Retinal pigment epithelial cell (primary cell): ENCODE measurements at places on chromosomes 3 and 15.

GRCh38 chr3:17985658-17986347 is 243.4 kb upstream of the TBC1D5 start:
- no peak for DNase-seq

DNA sequence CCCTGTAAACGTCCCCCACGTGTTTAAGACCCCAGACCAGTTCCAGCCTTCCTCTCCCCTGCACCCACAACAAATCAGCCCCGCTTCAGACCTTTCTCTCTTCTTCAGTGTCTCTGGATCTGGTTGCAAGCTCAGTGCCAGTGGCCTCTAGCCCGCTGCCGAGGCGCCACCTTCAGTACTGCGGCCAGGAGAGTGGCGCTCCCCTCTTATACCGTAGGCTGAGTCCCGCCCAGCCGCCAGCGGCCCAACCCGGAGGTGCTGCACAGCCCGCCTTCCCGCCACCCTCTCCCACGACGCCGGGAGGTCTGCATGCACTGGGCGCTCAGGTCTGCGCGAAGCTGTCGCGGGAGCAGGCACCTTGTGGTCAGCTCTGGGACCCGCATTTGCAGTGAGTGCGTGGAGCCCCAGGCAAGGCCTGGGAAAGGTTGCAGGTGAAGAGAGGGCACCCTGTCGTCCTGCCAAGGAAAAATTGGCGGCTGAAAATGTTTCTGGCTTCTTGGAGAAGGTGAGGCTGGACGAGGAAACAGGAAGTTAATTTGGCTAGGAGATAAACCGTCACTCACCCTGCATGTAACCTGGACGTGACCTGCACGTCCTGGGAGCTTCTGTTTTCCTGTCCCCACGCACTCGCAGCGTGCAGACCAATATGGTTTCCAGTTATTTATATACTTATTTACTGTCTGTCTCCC is at the start of gene C2CD4B:
Gene C2CD4B, minus strand, starts transcription at position 182 of the 689 bp plus-strand sequence. CDS start 301 bp downstream, outside the sequence.
- no peak for DNase-seq

GRCh38 chr15:64008177-64008576 is 38.1 kb downstream of the DAPK2 start:
- no peak for DNase-seq

GRCh38 chr3:11247362-11247761 is 24.8 kb upstream of the ATG7 start:
- no peak for DNase-seq

- no peak for DNase-seq
These were observed 141.9 kb downstream of the PGPEP1L start for GRCh38 chr15:98865397-98866339.

DNA sequence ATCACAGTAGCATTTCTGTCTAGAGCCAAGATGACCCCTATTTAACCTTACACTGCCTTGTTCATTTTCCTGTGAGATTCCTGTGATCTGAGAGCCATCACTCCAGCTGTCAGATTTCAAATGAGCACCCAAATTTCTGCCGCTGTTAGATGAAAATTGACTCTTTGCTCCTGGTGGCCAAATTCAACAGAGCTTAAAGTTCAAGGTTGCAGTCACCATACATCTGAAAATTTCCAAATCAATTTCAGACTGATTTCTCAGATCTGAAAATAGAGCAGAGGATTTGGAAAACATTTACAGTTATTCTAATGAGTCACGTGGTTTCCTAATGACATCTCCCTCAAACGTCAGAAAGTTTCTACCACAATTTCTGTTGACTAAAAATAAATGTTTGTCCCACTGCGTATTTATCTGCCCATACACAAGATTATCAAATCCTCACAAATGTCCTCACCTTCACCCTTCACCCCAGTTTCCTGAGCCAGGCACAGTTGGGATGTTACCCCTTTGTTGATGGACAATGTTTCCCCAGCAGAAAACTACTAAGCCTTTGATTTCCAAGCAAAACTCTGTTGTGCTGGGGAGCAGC is 16.4 kb downstream of the HDC start:
- DNase-seq = no peak

- DNase-seq = no peak
These were observed 85.7 kb downstream of the RYR3 start for GRCh38 chr15:33396475-33396874.

DNA sequence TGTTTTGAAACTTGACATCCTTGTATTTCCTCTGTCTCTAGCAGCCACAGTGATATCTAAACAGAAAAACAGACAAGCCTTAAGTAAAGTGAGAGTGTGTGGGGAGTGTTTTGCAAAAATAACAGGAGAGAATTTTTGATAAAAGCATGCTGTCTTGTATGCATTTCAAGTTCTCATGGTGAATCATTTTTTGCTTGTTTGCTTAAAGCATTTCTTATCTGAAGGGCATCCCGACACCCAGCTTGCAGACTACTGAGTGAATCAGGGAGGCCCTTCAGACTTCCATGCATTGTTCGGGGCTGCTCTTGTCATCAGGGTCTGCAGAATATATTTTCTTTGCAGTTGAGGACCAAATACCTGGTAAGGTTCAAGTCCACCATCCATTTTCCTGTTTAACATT is 8.5 kb downstream of the CGNL1 start:
- no peak for DNase-seq

GRCh38 chr3:73558727-73559075 is 66.0 kb downstream of the PDZRN3 start:
- DNase-seq = no peak

GRCh38 chr3:116233711-116234357 is 211.5 kb downstream of the LSAMP start:
- no peak for DNase-seq

DNA sequence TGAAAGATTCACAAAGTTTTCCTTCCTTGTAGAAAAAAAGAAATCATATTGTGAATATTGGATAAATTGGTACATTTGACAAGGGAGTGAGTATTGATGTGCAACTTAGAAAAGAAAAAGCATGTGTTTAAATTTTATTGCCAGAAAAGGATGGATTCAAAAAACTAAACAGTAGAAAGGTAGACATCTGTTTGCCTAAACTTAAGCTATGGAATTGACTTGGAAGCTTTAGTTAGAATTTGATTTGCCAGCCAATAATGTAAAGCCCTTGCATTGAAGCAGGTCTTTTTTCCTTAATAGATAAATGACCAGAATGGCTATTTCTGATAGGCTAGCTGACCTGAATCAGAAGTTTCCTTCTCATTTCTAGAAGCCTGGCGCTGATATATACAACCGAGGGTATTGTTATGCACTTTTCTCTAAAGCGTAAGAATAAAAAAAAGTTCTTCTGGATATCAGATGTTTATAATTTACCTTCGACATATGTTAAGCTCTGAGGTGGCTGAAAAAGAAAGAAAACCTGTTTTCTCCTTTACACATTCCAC is 4.2 kb downstream of the RARB start:
- DNase-seq = no peak

- DNase-seq = no peak
These were observed 264.7 kb upstream of the KCNH8 start for GRCh38 chr3:18883571-18883970.

GRCh38 chr3:88009066-88009465 is 49.7 kb downstream of the CGGBP1 start:
- DNase-seq = no peak

GRCh38 chr3:27360113-27361078 is 8.8 kb downstream of the NEK10 start:
- DNase-seq = no peak

- no peak for DNase-seq
These were observed 340.4 kb upstream of the KCNMB2 start for GRCh38 chr3:178195824-178196223.

DNA sequence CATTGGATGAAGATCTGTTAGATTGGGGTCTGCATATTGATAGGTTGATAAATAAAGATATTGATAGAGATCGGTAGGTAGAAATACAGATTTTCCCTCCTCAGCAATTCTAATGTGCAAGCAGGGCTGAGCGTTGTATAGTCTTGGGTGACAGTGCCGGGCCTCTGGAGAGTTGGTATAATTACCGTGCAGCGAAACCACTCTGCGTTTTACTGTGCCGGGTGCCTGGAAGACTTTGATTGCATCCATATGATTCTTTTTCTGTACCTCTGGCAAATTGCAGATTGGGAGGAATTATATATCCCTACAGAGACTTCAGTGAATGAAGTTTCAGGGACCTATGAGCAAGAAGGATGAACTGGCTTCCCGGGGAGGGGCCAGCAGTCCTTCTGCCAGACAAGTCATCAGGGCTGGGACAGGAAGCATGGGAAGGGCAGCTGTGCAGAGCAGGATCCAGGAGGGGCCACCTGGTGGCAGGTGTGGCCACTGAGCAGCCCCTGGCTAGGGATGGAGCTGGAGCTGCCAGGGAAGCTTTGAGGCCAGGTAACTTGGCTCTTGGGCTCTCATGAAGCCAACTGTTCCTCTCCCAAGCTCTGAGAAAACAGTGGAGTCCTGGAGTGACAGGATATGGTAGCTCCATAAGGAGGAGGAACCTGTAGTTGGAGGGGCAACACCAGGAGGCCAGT is 132.5 kb downstream of the APBA2 start:
- DNase-seq = no peak

DNA sequence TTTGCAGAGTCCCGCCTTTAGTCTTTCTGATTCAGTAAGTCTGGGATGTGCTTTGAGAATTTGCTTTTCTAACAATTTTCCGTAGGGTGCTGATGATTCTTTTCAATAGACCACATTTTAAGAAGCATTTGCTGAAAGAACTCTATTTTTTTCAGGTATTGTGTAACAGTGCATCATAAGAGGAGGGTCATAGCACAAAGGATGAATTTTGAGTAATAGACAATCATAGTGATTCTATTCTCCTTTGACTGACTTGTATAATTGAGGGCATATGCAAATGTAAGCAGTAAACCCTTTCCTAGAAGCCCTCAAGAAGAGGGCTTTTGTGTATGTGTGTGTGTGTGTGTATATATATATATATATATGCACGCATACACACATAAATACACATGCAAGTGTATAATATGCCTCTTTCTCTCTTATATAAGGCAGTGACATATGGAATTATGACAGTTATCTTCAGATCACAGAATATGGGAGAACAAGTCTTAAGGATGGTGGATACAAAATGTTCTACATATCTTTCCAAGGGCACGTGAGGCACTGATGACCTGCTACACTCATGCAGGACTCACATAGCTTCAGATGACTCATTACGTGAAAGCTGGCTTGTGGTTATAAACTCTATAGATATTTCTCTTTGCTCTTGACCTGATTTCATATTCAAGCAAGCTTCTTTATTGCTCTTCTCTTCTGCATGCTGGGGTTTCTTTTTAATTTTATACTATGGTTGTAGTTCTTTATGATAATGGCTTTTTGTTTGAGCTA is 6.5 kb upstream of the PLSCR1 start:
- DNase-seq = peak; percentile 82

- no peak for DNase-seq
These were observed 1.8 kb downstream of the KCNMB2 start for GRCh38 chr3:178538056-178538455.

- no peak for DNase-seq
These were observed 12.4 kb upstream of the ABHD2 start for GRCh38 chr15:89075846-89076245.

DNA sequence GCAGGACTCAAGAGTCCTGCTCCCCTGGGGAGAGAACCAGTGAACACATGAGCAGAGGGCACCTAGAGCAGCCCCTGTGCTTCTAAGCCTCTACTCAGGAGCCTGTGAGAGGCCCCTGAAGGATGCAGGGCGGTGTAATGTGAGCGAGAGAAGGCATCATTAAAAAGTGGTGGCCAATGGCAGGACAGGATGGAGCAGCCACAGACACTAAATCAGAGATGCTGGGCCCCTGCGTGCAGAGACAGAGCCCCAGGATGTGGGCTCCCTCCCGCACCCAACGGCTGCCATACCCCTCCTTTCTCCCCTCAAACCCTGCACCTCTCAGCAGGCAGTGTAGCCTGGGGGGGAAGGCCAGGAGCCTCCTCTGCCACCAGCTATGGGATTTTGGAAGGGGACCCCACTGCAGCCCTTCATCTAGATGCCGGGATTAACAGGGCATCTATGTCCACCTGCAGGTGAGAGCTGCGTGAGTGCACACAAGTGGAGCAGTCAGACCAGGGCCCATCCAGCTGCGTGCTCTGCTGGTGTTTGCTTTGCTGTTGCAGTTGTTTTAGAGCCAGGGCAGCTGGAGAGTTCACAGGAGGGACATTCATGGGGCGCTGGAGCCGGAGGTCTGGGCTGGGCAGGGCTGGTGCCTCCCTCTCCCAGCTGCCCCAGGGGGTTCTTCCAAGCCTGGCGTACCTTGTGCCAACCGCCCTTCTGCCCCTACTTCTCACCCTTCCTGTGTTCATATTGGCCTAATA is 5.1 kb upstream of the IQSEC1 start:
- no peak for DNase-seq

- DNase-seq = no peak
These were observed 216.9 kb upstream of the CDIN1 start for GRCh38 chr15:36362509-36362915.

DNA sequence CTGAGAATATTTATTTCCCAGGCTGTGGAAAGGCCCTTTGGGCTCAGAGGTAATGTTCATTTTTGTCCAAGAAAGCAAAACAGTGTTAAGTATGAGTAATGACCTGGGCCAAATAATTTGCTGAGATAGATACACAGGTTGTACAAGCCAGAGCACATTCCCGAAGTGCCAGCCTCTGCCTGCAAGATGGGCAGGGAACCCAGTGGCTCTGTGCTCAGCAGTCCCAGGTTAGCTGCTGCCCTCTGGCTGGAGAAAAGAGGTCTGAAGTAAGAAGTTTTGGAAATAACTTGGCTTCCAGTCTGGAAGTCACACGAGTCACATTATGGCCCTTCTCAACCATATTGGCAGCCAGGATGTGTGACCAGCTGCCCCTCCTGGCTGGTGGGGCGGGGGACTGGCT is 20.2 kb downstream of the MYZAP start:
- DNase-seq = peak; percentile 17

DNA sequence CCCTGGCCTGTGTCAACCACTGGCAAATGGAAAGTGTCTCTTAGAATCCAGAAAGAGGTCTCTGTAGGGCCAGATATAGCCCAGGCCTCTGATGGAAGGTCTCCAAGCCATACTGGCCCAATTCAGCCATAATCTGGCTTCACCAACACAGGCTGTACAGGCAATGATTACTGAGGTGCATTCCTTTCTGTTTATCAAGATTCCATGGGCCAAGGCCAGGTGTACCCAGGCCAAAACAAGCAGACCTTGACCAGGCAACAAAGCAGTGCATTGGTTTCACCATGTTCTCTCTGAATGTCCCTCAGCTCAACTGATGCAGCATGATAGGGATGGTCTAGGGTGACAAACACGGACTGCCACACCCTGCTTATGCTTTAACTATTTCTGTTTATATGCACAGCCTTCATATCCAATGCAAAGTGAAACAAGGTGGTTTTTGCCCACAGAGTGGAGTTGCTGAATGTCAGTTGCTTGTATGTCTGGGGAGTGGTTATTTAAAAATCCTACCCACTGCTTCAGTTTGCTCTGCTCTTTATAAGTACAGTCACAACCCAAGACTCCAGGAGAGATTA is 25.2 kb downstream of the CCNL1 start:
- no peak for DNase-seq
